ENCODE measurements at places on chromosomes 13 and 19.

GRCh38 chr13:32737679-32738078 lies 151.4 kb downstream of the PDS5B start:
- no peak for DNase-seq

GRCh38 chr19:53158119-53158656 lies 665 bp downstream of the ZNF347 start:
- no peak for DNase-seq

DNA sequence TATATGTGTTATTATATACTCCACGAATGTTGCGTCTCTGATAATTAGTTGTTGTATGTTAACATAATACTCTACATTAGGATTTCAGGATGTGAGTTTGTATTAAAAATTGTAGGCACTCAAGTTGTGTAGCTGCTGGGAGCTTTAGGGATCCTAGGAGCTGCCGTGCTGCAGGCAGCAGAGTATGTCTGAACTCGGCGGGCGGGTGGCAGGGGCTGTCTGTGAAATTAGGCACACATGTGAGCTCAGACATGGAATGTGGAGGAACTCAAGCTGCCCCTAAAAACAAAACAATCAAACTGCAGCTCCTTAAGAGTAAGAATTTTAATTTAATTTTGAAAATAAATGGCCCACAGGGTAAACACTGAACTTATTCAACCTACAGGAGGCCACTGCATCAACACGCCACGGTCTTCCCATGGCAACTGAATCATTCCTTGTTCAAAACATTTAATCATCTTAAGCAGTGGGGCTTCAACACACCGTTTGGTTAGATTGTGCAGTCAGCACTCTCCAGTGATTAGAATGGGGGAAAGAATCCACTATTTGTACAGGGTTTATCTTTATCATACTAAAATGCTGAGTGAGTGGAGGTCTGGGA lies 22.7 kb downstream of the SERTM1 start:
- no peak for DNase-seq

DNA sequence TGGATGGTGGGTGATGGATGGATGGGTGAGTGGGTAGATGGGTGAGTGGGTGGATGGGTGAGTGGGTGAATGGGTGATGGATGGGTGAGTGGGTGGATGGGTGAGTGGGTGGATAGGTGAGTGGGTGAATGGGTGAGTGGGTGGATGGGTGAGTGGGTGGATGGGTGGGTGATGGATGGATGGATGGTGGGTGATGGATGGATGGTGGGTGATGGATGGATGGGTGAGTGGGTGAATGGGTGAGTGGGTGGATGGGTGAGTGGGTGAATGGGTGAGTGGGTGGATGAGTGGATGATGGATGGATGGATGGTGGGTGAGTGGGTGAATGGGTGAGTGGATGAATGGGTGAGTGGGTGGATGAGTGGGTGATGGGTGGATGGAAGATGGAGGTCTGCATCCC lies 2.8 kb downstream of the SMIM24 start:
- DNase-seq: no peak

GRCh38 chr13:48977973-48978372 lies 2.3 kb downstream of the FNDC3A start:
- no peak for DNase-seq

DNA sequence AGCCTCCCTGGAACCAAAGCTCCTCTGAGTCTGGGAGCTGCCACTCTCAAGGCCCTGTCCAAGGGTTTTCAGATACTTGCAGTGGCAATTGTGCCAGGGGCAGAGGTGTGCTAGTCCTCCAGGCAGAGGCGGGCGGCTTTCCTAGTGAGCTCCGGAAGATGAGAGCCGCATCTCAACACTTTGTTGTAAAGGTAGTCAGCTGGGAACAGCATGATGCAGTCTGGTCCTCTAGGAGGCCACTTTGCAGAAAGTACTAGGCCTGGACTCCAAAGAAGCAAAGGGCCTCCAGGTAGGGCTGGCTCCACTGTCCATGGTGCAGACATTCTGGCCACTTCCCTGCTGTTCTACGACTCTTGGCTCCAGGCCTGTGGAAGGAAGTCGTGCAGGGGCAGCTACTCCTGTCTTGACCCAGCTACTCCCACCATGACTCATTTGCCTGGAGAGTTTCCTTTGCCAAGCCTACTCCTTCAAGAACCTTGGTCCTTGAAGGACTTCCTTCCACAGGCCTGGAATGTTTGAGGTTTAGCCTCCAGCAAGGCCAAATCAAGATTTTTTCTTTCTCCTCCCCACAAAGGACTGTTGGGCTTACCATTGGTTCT lies 9.9 kb upstream of the ZNF536 start:
- DNase-seq: no peak

- DNase-seq: no peak
These were observed 620.2 kb downstream of the EFNB2 start for GRCh38 chr13:105915146-105915850.

DNA sequence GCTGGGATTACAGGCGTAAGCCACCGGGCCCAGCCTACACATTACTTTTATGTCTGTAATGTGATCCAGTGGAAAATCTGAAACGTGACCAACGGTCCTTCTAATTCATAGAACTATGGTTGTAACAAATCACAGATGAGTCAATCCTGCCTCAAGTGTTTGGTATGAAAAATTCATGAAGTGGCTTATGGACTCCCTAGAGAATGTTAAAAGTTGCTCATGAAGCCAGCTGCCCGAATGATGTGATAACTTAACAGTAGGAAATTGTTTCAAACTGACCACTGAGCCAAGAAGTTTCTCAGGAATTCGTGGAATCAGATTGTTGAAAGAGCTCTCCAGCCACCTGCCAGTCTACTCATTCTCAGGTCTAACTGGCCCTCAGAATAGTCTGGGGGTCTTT lies 59.4 kb upstream of the FARP1 start:
- peak; percentile 87 for DNase-seq

DNA sequence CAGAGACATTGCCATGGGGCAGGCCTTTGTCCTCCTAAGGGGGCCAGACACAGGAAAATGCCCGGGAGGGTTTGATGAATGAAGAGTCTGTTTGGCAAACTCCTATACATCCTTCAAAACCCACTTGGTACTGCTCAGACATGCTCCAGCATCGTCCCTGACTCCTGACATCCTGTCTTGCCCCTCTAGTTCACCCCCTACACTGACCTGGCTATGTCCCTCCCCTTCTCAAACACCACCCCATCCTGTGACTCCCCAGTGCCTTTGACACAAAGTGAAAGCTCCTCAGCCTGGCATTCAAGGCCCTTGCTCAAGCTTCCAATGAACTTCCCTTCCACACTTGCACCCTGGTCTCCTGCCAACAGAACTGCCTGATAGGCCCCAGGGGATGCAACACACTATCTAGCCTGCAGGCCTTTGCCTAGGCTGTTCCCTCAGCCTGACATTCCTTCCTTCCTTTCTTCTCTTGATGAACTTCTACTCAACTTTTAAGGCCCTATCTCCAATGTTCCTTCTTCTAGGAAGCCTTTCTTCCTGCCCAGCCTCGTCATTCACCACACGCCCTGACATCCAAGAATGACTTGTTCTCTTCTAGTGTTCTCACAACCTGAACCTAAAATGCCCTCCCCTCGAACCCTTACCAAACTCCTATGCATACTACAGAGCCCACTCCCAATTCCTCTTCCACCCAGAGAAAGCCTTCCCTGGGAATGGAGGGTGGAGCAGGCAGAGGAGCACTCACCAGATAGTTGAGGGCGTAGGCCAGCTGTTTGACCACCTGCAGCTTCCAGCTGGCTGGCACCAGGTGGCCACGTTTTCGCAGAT lies 12.4 kb downstream of the JAK3 start:
- no peak for DNase-seq

DNA sequence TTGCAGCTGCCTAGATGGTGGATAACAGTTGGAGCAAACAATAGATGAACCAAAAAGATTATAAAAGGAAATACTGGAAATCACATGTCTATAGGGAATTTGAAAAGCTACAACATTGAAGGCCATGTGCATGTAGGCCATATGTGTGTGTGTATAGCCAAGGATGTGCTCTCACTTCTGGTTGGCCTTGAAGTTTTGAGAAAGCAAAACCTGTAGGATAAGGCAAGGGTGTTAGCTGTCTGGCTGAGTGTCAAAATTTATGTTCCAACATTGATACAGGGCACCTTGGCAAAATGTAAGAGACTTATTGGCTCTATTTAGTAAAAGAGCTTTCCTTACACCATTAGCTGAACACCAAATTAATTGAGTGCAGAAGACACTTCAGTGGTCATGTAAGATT lies 1723.6 kb upstream of the PCDH20 start:
- no peak for DNase-seq

- no peak for DNase-seq
These were observed 19.9 kb upstream of the GDF15 start for GRCh38 chr19:18366021-18366435.

DNA sequence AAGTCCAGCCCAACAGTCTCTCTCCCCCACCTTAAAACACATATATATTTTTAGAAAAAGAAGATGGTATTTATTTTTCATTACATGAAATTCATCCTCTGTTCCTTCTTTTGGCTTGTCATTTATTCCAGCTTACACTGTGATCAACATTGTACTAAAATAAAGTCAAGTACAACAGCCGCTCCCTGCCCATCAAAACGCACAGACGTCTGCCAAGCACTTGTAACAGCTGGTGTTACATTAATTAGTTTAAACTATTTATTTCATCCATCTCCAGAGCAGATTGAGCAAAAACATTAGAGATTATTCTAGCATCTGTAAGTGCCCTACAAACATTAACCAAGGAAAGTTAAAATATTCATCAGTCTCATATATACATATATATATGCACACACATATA lies 350.5 kb downstream of the DACH1 start:
- no peak for DNase-seq

- DNase-seq: no peak
These were observed 1.3 kb downstream of the RGS9BP start for GRCh38 chr19:32676895-32677359.

DNA sequence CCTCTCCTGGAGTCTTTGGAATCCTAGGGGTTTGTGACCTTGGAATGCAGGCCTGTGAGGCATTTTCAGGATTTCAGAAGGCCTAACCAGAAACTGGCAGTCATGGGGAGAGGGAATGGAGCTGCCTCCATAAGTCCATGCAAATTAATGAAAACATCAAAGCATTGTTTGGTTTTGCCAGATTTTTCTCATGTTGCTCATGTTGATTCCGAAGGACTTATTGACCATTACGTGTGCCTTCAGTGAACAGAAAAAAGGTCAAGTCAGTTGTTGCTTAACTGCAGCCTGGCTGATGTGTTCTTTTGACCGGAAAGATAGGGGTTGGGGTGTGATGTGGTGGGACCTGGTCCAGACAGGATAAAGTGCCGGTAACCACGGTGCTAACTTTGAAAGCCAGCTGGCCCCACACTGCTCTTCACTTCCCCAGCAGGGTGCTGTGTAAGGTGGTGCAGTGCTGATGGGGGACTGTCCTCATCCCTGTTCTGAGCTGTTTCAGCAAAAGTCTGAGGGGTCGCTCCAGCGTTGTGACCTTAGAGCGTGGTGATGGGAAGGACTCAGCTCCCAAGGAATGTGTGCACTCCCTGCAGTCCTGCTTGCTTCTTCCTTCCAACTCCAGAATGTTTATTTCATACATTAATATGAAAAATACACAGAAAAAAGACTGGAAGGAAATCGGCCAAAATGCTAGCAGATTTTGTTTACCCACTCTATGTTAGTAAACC lies 3.5 kb downstream of the RNF113B start:
- peak; percentile 95 for DNase-seq

DNA sequence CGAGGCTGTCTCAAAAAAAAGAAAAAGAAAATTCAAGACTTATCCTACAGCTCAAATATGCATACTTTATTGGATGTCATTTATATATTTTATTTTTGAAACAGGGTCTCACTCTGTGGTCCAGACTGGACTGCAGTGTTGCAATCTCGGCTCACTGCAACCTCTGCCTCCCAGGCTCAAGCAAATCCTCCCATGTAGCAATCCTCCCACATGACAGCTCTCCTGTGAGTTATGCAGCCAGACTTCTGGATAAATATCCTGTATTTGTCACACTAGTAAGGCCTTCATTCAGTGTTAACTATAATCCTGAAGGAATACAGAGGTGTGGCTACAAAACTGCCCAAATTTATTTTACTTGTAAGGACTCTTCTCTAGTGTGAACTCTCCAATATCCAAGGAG lies 7.2 kb downstream of the ZNF552 start:
- DNase-seq: no peak

GRCh38 chr13:109567315-109567714 lies 219.1 kb downstream of the IRS2 start:
- no peak for DNase-seq

DNA sequence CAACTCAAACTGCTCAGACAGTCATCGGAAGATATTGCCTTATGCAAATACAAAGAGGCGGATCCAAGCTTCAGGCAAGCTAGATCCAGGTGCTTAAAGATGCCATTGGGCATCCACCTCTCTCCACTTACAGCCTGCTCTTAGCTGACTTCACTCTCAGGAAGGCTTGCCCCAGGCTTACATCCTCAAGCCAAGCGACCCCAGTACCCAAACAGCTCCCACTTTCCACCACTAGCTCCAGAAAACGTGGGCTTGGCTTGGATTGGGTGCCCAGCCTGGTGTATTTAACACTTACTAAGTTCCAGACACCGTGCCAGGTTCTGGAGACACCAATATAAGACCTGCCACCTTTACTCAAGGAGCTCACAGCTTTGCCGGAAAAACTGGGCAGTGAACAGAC lies 142.1 kb upstream of the VSTM2B start:
- DNase-seq: no peak

DNA sequence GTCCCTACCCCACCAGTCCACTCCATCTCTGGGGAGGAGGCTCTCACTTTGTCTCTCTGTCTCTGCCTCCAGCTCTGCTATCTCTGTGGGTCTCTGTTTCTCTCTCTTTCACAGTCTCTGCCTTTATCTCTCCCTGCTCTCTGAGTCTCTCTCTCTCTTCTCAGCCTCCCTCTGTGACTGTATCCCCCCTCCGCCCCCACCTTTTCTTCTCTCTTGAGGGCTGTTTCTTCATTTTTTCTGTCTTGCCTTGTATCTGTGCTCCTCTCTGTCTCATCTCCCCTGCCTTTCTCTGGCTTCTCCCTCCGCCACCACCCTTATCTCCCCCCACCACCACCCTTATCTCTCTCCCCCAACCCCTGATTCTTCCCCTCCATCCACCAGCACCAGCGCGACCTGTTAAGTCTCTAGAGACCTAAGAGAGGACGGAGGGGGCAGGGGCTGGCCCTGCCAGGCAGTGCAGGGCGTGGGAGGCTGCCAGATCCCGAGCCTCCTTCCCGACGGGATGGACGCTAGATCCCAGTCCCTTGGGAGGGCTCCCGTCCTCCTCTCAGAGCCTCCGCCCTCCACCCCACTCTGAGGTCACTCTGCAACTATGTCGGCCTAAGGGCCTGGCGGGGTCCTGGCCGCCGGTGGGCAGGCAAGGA lies 1.0 kb downstream of the AXL start:
- DNase-seq: no peak
